ENCODE measurements at places on chromosomes 5 and 9. TPM values are rescaled to one million over a fixed set of nuclear protein-coding genes. Genes with fewer than 3 reads are reported as not detected.

GRCh38 chr9:117411547-117411946, 3.3 kb downstream of the ASTN2 start:
- no peak for DNase-seq

DNA sequence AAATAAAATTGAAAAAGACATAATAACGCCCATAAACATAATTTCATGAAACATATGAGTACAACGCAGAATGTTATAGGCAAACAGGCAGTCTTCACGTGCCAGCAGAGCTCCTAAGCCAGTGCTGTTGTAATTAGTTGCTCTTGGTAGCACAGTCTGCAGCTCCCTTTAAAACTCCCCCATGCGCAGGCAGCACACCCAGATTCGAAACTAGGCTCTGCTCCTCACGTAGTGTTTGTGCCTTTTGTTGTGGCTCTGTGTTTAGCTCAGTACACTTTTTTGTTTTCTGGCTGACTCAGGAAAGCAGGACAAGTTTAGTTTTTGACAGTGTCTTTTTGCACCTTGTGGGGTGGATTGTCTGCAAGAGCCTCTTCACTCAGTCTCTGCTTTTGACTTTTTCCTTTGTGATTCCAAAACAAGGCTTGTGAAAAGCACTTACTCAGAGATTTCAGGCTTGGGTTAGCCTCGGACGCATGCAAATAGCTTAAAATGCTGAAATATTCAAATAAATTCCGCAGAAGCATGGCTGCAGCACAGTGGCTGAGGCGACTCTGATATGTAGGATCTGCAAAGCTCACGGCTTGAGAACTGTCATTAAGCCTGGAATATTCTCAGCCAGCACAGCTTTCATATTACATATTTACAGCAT, 113.6 kb downstream of the IRX1 start:
- no peak for DNase-seq

- DNase-seq, result no peak
Measured at GRCh38 chr5:131530706-131531331, 104.2 kb downstream of the RAPGEF6 start.

GRCh38 chr5:144691936-144692335, 521.3 kb downstream of the KCTD16 start:
- DNase-seq, result no peak

- no peak for DNase-seq
Measured at GRCh38 chr5:165624166-165624946, 2118.9 kb downstream of the MAT2B start.

- no peak for DNase-seq
Measured at GRCh38 chr5:1666221-1666620, 133.4 kb downstream of the MRPL36 start.

DNA sequence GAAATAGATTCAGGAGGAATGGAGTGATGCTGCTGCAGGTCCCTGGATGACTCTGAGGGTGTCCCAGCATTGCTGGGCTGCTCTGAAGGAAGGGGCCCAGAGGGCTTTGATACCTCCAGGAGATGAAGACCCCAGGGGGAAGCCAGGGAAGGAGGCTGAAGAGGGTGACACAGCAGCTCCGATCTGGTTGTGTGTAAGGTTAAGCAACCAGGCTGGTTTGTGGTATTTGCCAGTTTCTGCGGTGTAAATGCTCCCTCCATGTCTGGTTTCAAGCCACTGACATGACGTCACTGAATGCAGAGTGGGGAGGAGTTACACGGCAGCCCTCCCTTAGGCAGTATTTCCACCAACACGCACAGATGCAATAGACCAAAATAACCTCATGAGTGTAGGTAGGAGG, 40.0 kb upstream of the ORM1 start:
- DNase-seq, result no peak

- no peak for DNase-seq
Measured at GRCh38 chr9:98964911-98965336, 21.2 kb downstream of the COL15A1 start.

- DNase-seq, result no peak
Measured at GRCh38 chr9:27272103-27272502, 24.8 kb downstream of the EQTN start.

GRCh38 chr9:85524531-85524930, 217.2 kb downstream of the AGTPBP1 start:
- DNase-seq, result no peak

GRCh38 chr9:1960342-1961042, 54.7 kb upstream of the SMARCA2 start:
- no peak for DNase-seq

GRCh38 chr5:56607551-56607950, 207.8 kb upstream of the MAP3K1 start:
- no peak for DNase-seq

GRCh38 chr9:87581513-87581912, 83.8 kb downstream of the DAPK1 start:
- peak; percentile 34 for DNase-seq

GRCh38 chr9:91285729-91286353, 75.9 kb downstream of the AUH start:
- no peak for DNase-seq

DNA sequence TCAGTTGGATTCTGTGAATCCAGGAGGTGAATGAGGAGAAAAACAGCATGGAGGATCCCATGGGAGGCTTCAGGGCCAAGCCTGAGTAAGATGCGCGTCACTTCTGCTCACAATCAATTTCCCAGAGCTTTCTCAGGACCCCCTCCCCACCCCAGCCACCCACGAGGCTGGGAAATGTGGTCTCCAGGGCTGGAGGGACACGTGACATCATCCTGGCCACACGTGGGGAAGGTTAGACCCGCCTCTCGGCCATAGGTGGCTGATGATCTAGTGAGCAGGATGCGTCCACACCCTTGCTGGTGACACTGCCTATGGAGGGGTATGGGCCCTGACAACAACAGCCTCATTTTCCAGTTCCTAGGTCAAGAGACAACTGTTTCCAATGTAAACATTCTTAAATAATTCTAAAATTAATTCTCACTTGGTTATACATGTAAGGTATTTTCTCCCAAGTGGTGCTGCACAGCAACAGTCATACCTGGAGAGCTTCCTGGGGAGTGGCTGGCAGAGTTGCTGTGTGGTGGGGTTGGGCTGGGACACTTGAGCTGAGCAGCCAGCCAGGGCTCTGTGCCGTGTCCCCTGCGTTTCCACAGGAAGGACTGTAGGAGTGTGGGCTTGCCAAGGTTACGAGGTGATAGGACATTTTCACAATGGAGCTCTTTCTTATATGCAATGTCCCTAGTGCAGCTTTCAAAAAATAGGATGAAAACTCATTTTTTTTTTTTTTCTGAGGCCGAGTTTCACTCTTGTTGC, 153.1 kb downstream of the GADD45G start:
- DNase-seq, result no peak

GRCh38 chr9:93976973-93977372, 21.8 kb upstream of the BARX1 start:
- DNase-seq, result no peak

GRCh38 chr9:123410281-123410910, 54.4 kb downstream of the CRB2 start:
- DNase-seq, result no peak

DNA sequence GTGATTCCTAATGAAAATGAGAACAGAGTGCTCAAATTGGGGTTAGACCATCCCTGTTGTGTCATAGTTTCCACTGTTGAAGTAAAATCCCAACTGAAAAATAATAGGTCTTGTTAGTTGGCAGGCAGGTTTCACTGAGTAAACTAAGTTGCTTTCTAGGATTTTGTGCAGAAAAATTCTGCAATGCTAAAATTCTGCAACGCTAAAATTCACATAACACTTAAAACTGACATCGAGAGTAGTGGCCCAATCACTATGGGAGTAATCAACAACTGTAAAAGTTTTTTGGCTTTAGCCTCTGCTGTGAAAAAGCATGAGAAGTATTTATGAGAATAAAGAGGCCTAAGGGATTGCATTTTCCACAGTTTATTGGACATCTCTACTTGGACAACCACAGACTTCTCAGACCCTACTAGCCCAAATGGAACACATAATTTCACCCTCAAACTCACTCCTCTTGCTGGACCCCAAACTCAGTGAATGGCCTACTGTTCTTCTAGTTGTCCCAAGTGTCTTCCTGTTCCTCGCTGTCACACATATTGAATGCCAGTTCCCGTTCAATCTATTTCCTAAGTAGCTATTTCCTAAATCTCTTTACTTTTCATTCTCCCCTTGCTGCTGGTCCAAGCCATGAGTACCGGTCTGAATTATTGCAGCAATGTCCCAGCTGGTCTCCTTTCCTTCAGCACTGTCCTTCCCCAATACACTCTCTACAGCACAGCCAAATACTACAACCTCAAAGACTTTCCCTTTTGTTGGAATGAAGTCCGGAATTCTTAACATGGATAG, 355.4 kb downstream of the PDE4D start:
- DNase-seq, result no peak

DNA sequence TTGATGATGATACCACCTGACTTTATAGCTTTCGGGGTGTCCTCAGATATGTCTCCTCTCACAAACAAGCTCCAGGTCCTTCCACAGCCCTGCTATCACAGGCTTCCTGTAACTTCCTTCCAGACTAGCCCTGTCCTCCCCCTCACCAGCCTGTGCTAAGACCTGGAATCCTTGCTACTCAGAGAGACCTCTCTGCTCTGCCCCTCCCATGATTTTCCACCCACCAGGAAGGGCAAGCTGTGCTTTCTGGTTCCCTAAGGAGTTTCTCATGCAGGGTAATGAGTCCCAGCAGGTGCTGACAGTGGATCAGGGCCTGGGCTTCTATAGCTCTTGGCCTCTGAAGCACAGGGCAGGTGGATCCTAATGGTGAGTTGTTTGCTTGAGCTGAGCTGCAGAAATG, 86.9 kb downstream of the AOPEP start:
- no peak for DNase-seq

GRCh38 chr5:124134941-124135340, 611.5 kb downstream of the ZNF608 start:
- no peak for DNase-seq

DNA sequence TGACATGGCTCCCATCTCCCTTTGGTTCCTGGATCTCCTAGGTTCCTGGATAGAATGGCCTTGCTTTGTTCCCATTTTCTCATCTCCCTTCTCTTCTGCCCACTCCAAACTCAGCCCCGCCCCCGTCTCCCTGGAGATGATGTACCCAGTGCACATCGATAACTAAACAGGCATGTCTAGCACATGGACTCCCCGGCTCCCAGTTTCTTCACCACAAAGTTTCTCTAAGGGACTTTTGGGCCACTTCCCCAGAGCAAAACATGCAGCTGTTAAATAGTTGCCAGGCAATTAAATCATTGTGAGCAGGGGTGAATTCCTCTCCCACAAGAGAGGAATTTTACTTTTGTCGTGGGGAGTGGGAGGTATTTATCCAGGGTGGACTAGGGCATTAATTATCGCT, 259.0 kb downstream of the GADD45G start:
- DNase-seq, result no peak

DNA sequence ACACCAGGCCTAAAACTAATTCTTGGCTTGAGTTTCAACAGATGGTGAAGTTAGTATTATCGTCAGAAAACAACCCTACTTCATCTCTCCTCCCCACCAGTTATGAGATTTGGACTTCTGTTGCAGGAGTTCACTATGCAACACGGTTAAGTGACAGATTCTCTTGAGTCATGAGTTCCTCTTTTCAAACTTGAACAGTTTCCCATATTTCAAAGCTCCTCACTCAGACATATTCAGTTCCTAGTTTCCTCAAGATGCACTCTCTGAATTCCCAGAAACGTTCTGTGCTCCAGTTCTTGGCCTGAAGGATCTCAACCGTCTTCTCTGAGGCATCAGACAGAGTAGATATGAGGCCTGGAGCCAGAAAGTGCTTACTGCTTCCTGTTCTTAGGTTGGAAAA, 7.3 kb upstream of the PTGER4 start:
- DNase-seq, result no peak

DNA sequence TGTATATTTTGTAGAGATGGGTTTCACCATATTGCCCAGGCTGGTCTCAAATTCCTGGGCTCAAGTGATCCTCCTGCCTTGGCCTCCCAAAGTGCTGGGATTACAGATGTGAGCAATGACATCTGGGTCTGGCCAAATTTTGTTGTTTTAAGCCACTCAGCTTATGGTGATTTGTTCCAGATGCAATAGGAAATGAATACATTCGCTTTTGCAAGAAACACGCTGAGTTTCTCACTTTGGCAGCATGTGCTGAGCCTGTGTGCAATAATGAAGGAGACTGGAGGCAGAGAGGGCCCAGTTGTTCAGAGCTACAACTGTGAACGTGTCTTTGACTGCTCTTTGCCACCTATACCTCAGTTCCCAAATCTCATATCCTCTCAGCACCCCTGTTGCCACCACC, 56.4 kb downstream of the KIF4B start:
- no peak for DNase-seq

- DNase-seq, result no peak
Measured at GRCh38 chr9:113649054-113649453, 185.5 kb downstream of the RGS3 start.

GRCh38 chr5:123690821-123691220, 178.8 kb downstream of the CSNK1G3 start:
- DNase-seq, result no peak

DNA sequence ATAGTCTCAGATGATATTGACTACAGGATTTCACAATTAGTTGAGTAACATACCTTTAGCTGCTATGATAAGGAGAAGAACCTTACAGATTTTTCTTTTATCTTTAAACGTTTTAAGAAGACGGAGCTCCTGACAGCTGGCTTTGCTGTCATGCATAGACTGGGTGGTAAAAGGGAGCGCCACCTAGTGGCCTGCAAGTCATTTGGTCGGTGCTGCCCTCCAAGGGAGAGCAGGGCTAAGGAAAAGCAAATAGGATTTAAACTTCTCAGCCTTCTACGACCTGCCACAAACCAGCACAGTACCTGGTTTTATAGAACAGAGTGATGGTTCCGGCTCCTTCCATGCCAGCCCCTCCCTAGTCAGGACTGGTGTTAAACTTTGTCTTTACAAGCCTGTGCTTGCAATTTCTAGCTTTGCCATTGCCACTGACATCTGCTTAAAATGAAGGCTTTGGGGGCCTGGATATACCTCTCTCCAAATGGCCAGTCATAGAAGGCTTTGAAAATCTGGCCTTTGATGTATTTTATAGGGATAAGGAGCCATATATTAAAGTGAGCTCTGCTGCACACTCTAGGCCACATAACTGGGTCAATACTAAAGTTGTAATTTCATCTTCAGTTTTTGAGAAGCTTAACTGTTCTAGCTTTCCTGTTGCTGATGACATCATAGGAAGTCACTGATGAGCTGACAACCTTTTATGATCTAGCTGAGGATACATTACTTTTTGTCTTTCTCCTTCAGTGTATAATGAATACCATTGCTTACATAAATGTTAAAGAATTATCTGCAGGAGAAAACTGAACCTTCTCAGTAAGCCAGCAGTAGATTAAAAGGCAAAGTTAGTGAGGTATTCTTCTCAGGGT, 31.1 kb upstream of the ADAMTSL1 start:
- DNase-seq, result no peak

GRCh38 chr5:119019501-119019900, 31.2 kb upstream of the DTWD2 start:
- DNase-seq, result no peak

- no peak for DNase-seq
Measured at GRCh38 chr5:156914371-156914737, 48.7 kb downstream of the TIMD4 start.

- no peak for DNase-seq
Measured at GRCh38 chr9:133876144-133876543, 116.0 kb downstream of the VAV2 start.

ENTPD2 gene
- not detected for total RNA-seq

PDLIM4 gene
- 118 TPM for total RNA-seq

ENHO gene
- total RNA-seq, result not detected

RFESD gene
- 0.29 TPM for total RNA-seq

TMEM38B gene
- total RNA-seq, result 8.8 TPM

SLC25A2 gene
- not detected for total RNA-seq

TCF7 gene
- total RNA-seq, result 1.3 TPM

PLPP7 gene
- total RNA-seq, result 3.3 TPM

GRM6 gene
- not detected for total RNA-seq

PRDM9 gene
- not detected for total RNA-seq

GPX3 gene
- total RNA-seq, result 2.8 TPM

SPATA6L gene
- total RNA-seq, result 3.8 TPM
